ENCODE measurements at places on chromosomes 3 and 15. TPM values are rescaled to one million over a fixed set of nuclear protein-coding genes. Genes with fewer than 3 reads are reported as not detected.

GRCh38 chr3:158261371-158261991, 151.6 kb downstream of the RSRC1 start:
- no peak for DNase-seq

DNA sequence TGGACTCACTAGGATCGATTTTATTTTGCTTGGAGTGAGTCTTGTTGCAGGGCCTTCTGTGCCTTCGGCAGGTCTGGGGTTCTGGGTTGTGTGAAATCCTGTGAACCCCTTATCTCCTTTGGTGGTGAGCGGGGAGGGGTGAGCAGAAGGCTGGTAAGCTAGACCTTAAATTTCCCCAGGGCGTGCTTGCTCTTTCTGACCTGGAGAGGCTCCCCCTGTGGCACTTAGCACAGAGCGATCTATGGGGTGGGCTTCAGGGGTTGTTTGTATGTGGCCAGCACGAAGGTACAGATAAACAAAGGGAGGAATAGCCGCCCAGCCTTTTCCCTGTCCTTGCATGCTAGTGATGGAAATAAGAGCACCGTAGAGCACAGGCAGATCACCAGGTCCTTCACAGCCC, 11.8 kb downstream of the CACNA2D3 start:
- DNase-seq: no peak

DNA sequence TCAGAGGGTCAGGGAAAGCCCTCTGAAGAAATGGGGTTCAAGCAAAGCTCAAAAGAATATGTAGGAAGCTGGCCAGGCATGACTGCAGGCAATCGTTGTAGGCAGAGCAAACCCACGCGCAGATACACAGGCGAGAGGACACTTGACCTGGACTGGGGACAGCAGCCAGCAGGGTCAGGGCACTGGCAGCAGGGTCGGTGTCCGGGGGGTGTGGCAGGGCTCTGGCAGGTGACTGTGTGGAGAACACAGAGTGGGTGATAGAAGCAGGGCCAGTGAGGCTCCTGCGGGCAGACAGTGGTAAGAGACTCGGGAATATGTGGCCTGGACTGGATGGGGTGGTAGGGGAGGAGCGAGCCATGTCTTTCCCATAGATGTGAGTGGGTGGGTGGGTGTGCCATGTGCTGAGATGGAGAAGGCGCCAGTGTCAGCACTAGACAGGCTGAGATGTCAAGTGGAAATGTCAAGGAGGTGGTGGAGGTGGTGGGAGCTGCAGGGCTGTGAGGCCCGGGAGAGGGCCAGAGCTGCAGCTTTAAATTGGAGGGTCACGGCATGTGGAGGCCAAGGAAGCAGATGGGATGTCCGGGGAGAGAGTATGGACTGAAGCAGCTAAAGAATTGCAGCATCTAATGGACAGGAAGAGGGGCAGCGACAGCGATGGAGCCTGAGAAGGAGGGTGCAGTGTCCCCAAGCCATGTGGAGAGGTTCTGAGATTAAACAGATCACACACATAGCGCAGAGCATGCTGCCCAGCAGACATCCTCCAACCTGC, 13.4 kb downstream of the TMEM43 start:
- no peak for DNase-seq

DNA sequence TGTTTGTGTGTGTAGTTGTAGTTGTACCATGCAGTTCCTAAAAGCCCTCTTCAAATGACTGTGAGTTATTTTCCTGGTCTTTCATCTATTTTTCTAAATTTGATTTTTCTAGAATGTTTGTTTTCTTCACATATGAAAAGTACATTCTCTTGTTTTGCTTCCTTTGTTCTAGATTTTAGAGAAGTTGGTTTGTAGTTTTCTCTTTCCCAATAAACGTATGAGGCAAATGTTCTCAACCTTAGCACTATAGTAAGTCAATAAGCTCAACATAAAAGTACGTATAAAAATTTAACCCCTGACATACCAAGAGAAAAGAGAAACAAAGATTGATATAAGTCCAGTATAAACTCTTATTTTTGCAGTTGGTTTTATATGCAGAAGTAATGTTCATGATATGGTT, 74.7 kb downstream of the IL1RAP start:
- DNase-seq: no peak

GRCh38 chr3:66808891-66809594, 189.1 kb upstream of the KBTBD8 start:
- DNase-seq: no peak

DNA sequence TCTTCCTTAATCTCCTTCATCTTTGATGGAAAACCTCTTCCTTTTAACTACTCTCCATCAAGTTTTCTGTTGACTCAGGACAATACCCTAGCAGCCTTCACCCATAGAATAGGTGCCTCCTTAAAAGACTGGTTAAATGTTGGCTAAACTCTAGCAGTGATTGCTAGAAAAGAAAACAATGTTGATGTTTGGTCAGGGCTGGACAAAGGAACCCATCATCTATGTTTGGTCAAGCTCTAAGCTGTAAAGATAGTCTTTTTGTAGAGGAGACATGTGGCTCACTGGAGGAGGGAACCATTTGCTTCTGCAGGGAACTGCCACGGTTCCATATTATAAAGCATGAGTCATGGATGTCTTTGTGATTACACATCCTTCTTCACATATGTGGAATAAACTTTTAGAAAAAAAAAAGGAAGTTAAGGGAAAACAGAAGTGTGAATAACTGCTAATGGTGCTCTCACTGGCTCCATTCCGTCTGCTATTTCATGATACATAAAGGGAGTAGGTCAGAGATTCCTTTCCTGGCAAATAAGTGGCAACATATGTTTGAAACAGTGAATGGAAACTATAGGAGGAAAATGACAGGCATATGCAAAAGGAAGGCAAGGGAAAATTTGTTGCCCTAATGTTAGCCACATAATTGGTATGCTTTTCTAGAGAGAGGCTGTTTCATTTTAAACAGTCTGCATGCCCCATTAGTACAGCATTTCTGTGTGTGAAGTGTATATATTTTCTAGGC, 78.2 kb downstream of the CMSS1 start:
- no peak for DNase-seq

DNA sequence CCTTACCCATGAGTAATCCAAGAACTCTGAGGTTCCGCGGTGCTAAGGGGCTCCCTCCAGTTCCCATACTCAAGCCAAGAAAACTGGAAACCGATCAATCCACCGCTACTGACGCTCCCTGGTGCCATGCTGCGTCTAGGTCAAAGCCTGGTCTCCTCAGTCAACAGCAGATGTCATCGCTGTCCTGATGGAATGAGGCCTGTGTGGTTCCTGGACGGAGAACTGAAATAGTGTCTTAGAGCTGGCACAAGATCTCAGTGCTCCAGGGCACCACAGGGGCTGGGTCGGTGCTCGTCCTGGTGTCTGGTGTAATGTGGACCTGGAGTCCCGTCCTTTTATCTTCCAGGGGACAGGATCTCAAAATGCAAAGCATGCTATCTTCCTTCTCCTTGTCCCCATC, 373.9 kb upstream of the CFAP20DC start:
- no peak for DNase-seq

DNA sequence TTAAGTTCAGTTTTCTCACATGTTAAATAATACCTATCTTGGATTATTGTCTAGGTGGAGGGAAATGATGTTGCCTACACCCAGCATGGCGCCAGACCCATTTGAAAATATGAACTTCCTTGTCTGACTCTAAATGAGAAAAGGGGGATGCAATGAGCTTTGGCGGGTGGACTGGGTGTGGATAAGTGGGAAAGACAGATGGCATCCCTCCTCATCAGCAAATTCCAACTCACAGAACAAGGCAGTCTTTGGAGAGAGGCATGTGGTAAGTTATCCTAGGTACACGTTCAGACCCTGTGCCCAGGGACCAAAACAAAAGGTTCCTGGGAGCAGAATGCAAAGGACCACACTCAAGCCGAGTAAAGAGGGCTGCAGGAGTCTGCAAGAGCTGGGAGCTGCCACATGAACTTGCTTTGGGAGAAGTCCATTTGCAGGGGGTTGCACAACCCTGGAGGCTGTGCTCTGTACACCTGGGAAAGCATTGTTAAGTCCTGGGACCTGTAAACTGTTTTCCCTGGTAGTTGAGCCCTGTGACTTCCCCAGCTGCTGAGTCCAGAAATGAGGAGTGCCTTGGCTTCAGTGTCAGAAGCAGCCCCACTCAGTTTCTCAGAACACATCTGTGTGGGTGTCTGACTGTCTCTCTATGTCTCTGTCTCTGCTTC, 102.3 kb upstream of the TPM1 start:
- no peak for DNase-seq

GRCh38 chr3:183073839-183074238, 25.5 kb downstream of the MCCC1 start:
- no peak for DNase-seq

DNA sequence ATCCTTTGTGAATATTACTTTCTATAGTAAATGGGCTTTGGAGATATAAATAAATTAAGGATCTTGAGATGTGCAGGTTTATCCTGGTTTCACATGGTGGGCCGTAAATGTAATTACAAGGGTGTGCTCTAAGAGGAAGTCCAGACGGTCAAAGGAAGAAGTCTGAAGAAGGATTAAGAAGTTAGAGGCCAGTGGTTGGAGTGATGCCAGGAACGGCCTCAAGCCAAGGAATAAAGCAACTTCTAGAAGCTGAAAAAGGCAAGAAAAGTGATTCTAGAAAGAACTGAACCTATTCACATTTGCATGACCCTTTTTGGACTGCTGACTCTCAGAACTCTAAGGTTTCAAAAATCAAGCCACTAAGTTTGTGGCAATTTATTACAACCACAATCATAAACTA, 981.3 kb upstream of the ALCAM start:
- DNase-seq: no peak

GRCh38 chr3:71393093-71393492, 190.4 kb downstream of the FOXP1 start:
- DNase-seq: no peak

GRCh38 chr3:9183011-9183410, 66.4 kb downstream of the SRGAP3 start:
- DNase-seq: no peak

- DNase-seq: no peak
These were observed 17.0 kb downstream of the SLC35G2 start for GRCh38 chr3:136835813-136836510.

DNA sequence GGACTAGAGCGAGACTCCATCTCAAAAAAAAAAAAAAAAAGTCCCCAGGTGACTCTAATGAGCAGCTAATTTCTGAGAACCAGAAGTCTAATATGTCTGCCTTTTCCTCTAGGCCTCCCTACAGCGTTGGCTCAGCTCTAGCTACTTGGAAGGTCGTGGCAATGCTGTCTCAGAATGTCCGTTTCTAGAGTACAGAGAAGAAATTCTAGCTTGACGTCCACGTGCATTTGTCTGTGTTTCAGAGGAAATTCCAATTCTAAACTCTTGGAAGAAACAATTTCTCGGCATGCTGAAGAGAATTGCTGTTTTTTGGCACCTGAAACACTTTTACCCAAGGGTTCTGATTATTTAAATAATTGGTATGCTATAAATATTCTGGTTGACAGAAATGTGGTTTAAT, 78.8 kb downstream of the SOX2 start:
- no peak for DNase-seq

GRCh38 chr15:60718661-60719069, 239.7 kb upstream of the ICE2 start:
- DNase-seq: no peak

DNA sequence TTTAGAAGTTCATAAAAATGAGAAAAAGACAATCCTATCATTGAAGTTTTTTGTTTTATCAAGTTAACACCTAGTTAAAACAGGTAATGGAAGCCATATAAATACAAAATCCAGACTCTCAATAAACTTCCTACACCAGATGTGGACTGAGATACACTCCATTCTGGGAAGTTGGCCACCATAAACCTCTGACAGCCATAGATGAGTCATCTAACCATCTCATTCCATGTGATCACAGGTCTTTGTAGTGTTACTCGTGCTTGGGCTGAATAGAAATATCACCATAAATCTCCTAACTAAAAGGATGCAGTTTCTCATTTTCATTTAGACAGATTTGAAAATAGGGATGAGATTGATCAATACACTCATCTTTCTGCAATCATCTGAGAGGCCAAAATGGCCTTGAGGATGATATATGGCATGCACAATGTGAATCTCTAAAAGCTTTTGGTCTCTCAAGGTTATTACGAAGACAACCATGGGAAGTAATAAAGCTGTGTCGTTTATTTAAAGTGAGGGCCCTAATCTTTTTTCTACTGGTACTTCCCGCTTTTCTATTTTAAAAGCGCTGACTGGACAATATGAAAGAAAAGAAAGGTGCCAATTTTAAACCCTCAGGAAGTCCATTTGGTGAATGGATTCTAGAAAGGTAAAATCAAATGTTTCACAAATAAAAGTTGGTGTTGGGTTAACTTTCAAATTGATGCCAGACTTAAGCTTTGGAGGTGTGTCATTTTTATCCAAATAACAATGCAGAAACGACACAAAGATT, 155.5 kb downstream of the POLR2M start:
- DNase-seq: no peak

GRCh38 chr3:50126287-50127211, 28.6 kb upstream of the SEMA3F start:
- DNase-seq: peak; percentile 62

- DNase-seq: no peak
These were observed 139.4 kb downstream of the SLCO3A1 start for GRCh38 chr15:91992945-91993344.

DNA sequence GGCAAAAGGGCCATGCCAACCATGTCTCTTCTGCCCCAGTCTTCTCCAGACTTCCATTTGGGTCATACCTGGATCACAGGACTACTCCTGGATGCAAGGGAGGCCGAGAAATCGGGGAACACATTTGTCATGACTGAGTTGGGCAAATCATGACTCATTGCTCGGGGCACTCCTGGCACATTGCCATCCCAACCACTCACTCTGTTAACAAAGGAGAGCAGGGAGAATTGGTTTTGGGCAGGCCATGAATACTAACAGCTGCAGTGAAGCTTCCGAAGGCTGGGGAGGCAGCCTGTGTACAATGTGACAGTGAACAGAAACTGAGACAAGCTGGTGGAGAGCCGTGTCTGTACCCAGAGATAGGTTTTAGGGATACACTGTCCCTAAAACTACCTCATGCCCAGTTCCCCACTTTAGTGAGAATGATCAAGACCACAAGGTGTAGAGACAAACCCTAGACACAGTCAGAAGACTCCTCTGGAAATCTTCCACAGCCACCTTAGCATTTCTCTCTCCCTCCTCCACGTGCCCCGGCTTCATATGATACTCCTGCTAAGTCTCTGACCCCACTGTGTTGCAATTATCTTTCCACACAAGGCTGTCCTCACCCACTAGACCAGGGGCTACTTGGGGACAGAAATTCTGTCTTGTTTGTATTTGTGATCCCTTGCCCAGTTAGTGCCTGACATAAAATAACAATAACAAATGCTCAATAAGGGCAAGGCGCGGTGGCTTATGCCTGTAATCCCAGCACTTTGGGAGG, 10.5 kb upstream of the BUB1B start:
- DNase-seq: no peak

GRCh38 chr3:93981649-93982048, 1.7 kb downstream of the ARL13B start:
- DNase-seq: no peak

ADAMTS17 gene
- polyA plus RNA-seq: 2.0 TPM

TPRA1 gene
- polyA plus RNA-seq: 31.6 TPM

UTS2B gene
- 0.72 TPM for polyA plus RNA-seq

CCDC39 gene
- polyA plus RNA-seq: 7.5 TPM

GOLGA8R gene
- polyA plus RNA-seq: 15.5 TPM

FOXL2NB gene
- polyA plus RNA-seq: 0.06 TPM

RSL24D1 gene
- 155 TPM for polyA plus RNA-seq

CFAP100 gene
- 6.1 TPM for polyA plus RNA-seq

SYNPR gene
- not detected for polyA plus RNA-seq

TGM5 gene
- polyA plus RNA-seq: not detected

TM6SF1 gene
- polyA plus RNA-seq: 5.3 TPM

SHC4 gene
- 0.93 TPM for polyA plus RNA-seq

RTP4 gene
- 0.79 TPM for polyA plus RNA-seq

C3orf22 gene
- 0.10 TPM for polyA plus RNA-seq

KIF7 gene
- 12.7 TPM for polyA plus RNA-seq

All from left lung (tissue), 14 donors.